ENCODE measurements at places on chromosomes 1 and 21.

- DNase-seq = no peak
These were observed 319.8 kb downstream of the HMCN1 start for GRCh38 chr1:186054003-186054402.

GRCh38 chr1:110634455-110635311, 28.5 kb upstream of the KCNA2 start:
- peak; percentile 76 for DNase-seq

- no peak for DNase-seq
These were observed 54.0 kb downstream of the ALG14 start for GRCh38 chr1:95018602-95019369.

GRCh38 chr1:111406321-111406768, 21.2 kb downstream of the OVGP1 start:
- DNase-seq = peak; percentile 44

DNA sequence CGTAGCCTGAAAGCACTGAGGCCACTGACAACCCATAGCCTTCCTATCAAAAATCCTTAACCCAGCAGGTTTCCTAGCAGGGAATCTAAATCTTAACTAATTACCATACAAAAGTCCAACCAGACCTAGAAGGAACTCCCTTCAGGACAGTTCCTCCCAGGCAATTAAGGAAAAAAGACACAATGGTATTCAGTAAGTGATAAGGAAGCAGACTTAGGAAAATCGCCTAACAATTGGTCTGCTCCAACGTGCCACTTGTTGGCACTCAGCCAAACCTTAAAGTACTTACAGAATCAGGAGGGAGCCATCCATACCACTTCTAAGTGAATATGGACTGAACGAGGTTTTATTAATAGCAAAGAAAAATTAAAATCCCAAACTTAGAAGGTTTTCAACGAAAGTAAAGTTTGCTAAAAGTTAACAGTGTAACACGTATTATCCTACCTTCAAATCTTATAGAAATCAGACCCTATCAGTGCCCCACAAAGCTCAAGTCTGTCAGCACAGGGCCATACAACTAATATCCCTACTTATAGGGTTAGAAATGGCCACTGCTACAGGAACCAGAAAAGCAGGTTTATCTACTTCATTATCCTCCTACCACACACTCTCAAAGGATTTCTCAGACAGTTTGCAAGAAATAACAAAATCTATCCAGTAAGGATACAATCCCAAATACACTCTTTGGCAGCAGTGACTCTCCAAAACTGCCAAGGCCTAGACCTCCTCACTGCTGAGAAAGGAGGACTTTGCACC, 29.0 kb downstream of the SPATA6 start:
- DNase-seq = no peak

GRCh38 chr1:162861101-162861500, at the start of gene CCDC190:
Gene CCDC190, minus strand, starts transcription at chr1:162861175. Its CDS starts 1,529 bp downstream, at chr1:162859646.
- DNase-seq = no peak
